ACHN (cell line): ENCODE measurements at places on chromosomes 1 and 21.

DNA sequence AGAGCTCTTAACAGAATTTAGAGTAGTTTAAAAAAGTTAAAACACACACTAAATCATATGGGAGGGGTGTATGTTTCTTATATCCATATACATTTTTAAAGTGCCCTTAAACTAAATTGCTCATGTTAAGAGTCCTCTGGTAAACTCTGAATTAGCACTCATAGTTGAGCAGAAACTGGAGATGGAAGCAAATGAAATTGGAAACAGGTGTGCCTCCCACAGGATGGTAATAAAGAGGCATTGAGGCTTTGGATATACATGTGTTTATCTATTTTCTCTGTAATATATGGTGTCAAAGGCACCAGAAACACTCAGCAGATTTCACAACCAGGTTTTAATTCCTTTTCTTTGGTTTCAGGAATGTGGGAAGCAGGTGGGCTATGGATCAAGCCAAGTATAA is 188.6 kb downstream of the HS2ST1 start:
- DNase-seq: no peak

GRCh38 chr21:18715606-18716005 is 312.0 kb upstream of the TMPRSS15 start:
- DNase-seq: no peak

- DNase-seq: no peak
Observed at GRCh38 chr1:79845936-79846335, 839.4 kb upstream of the ADGRL4 start.

GRCh38 chr1:54413295-54413694 is 7.1 kb upstream of the SSBP3 start:
- DNase-seq: no peak

DNA sequence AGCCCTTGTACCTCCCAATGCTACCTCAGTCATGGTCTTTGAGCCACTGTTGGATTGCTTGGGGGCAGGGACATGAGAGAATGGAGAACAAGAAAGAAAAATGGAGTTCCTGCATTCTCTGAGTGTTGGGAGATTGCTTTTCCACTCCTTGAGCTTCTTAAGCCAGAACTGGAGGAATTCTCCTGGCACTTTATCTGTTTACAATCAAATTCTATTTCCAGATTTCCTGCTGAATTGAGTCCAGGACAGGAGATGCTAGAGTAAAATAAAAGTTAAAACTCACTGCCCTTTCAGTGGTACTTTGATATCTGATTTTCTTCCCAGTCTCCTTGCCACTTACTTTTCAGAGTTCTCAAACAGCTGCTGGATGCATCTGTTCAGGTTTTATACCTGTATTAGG is 24.4 kb upstream of the DEPDC1 start:
- DNase-seq: no peak

DNA sequence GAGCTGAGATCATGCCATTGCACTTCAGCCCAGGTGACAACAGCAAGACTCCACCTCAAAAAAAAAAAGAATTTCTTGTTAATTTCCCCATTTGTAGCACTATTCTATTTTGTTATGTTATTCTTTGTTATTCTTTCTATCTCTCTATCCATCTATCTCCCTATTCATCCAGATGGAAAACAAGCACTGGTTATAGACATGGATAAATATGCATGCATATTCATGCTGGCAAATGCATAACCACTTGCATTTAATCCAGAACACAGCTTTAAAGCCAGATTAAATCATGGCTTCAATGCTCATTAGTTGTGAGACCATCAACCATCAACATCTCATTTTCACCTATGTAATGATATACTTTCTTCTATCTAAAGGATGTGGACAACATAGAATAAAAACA is 21.5 kb upstream of the KLHL20 start:
- DNase-seq: no peak

DNA sequence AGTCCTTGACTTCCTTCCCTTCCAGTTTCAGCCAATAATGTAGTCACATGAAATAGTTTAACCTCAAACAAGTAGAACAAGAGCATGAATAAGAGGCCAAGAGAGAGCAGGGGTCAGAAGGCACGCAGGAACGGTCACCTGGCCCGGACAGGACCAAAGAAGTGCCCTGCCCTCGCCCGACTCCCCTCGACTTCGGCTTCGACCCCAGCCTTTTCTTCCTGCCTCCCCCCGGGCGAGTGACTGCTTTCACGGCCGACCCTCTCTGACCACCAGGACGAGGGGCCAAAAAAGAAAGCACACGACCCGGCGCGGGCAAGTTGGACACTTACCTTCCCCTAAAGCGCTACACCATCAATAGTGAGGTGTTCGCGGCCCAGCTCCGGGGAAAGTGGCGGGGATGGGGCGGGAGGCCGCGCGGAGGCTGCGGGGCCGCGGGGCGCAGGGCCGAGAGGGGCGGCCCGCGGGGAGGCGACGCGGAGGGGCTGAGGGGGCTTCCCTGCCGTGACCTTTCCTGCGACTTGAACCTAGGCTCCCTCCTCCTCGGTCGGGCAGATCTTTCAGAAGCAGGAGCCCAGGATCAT is 519 bp downstream of the RERE start:
- DNase-seq: peak; percentile 19

- DNase-seq: no peak
Observed at GRCh38 chr1:194347200-194347599, 1160.8 kb upstream of the B3GALT2 start.

DNA sequence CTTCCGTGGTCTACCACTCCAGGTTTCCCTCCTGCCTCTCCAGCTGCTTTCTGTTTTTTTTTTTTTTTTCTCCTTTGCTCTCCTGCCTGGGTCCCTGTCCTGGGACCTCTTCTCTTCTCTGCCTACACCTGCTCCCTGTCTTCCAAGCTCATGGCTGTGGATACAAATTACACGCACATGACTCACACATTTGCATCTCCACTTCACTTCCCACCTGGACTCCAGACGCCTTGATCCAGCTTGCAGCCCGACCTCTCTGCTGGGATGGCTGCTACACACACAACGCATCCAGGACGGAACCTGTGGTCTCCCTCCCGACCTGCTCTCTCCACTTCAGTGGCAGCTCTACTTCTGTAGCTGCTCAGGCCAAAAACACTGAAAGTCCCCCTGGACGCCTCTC is 44.4 kb upstream of the B3GALT5 start:
- DNase-seq: peak; percentile 2

DNA sequence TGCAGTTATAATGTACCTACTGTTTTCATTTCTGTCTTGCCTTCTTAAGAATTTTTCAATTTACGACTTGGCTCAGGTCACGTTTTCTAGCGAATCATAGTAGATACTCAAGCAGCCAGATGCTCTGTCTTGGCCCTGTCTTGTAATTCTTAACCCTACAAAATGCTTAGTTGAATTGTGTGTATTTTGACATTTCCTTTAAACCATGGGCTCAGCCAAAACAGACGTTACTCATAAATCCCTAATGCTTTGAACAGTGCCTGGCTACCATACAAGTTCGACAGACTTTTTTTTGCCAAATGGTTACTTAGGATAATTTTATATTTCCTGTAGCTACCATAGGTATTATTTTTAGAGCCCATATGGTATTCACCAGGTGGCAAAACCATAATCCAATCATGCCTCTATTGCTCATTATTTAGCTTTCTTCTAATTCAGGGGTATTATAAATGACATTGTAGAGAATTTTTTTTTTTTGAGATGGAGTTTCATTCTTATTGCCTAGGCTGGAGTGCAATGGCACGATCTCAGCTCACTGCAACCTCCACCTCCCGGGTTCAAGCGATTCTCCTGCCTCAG is 54.3 kb downstream of the KCNK1 start:
- DNase-seq: no peak

- no peak for DNase-seq
Observed at GRCh38 chr1:42231253-42231652, 66.7 kb upstream of the GUCA2A start.

DNA sequence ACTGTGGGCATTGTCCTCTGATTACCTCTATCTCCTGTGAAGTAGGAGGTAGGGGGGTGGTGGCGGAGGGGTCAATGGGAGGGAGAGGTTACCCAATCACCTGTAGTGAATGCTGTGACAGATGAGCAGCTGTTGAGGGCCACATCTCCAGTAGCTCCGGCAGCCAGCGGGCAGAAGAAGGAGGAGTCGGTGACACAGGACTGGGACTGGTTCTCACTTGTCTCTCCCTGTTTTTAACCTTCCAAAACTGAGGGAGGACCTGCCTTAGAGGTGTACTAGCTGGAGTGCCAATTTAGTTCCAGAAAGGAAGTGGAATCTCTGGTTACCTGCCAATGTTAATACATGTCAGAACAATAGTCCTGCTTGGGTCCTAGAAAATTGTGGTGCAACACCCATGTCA is 56.2 kb upstream of the ENAH start:
- no peak for DNase-seq

GRCh38 chr21:46082963-46083790 is 14.7 kb upstream of the COL6A2 start:
- no peak for DNase-seq

- DNase-seq: no peak
Observed at GRCh38 chr1:98019747-98020146, 98.9 kb upstream of the DPYD start.

GRCh38 chr1:25208561-25209222 is 23.6 kb downstream of the SYF2 start:
- no peak for DNase-seq

GRCh38 chr1:18554597-18554996 is 73.9 kb downstream of the KLHDC7A start:
- DNase-seq: no peak

- no peak for DNase-seq
Observed at GRCh38 chr1:62707744-62708120, 19.5 kb upstream of the DOCK7 start.

DNA sequence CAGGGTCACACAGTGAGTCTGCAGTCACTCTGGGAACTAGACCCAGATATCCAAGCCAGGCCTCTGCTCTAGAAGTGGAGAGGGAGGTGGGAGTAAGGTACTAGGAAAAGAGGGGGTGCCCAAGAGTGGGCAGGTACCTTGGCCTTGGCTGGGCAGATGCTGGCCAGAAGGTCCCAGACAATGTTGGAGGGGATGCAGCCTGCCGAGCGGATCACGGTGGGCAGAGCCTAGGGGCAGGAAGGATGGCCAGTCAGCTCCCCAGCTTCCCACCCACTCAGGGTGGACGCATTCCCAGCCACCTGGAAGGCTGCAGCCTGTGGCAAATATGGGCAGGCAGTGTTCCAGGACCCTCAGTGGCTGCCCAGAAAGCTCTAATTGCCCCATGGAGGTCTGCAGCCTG is 23.3 kb downstream of the SPOCD1 start:
- no peak for DNase-seq

- peak; percentile 44 for DNase-seq
Observed at GRCh38 chr1:209029737-209030136, 553.8 kb upstream of the CAMK1G start.

DNA sequence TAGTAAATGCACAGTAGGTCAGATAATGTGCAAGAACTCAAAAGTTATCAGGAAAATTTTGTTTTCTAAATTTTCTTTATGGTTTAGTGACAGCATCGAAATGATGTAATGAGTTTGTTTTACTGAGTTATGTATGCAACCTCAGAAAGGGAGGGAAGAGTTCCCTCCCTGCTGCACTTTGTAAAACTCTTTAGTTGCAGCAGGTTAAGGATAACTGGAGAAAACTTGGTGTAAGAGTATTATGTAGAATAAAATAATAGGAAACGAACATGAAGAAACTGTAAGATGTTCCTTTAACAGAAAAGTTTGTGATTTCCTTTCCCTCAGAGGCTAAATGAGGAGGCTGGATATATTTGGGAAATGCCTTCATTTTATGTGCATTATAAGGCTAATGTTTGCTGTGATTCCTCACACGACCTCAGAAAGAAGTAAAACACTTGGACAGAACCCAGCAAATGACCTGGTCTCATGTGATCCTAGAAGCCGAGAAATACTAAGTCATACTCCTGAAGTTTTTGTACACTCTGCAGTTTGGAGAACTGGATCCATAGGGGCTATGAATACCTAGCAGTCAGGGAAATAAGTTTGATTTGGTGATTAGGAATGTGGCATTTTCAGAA is 35.4 kb downstream of the ADGRL2 start:
- peak; percentile 35 for DNase-seq

- DNase-seq: no peak
Observed at GRCh38 chr21:42746240-42746592, 92.8 kb downstream of the PDE9A start.

- peak; percentile 81 for DNase-seq
Observed at GRCh38 chr1:162904579-162904978, 43.6 kb upstream of the CCDC190 start.

GRCh38 chr1:45246760-45247159 is 40.4 kb upstream of the ZSWIM5 start:
- DNase-seq: no peak

DNA sequence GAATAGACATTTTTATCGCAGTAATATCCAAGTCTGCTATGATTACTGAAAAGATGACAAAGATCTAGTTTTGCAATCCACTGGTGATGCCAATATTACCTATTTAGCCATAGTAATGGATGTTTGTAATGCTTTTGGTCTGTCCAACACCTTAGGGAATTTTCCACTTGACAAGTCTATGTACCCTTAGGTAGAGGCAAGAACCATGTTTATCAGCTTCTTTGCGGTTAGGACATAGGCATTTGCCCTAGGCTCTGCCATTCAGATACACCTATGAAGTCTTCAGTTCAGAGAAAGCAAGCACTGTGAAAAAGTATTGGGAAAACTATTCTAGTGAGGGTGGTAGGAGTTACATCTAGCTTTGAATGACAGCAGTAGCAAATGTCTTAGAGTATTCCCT is 40.2 kb upstream of the SLC35D1 start:
- no peak for DNase-seq

- DNase-seq: no peak
Observed at GRCh38 chr1:229169399-229169798, 101.5 kb upstream of the RAB4A start.

DNA sequence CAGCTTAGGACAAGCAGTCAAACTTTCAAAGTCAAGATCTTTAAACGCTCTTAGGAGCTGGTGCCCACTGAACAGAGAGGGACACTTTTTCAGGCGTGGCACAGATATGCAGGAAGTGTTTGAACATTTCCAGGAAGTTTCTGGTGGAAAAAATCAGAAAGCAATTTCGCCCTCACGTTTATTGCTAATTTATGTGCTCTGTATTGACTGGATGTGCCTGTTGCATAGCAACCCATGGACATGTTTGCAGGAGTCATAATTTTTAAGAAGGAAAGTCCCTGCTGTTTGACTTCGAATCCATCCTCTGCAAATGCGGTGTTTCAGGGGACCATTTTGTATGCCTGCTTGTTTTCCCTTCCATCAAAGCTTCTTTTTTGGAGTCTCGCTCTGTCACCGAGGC is 239.9 kb upstream of the IRF2BP2 start:
- DNase-seq: no peak

DNA sequence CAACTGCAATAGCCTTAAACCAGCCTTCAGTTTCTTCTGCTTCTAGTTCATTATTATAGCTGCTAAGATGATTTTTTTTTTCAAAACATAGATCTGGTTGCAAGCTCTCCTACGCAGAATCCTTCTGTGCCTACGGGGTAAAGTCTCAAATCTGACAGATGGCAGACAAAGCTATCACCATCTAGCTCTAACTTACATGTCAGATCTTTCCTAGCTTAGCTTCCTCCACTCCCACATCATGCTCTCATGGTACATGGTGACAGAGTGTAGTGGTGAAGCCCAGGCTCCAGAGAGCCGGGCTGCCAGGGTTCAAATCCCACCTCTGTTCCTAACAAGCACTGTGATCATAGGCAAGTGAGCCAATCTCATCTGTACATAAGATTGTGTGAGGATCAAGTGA is 24.2 kb upstream of the GUCA2B start:
- DNase-seq: no peak
